ENCODE measurements at places on chromosomes 11 and 22.

DNA sequence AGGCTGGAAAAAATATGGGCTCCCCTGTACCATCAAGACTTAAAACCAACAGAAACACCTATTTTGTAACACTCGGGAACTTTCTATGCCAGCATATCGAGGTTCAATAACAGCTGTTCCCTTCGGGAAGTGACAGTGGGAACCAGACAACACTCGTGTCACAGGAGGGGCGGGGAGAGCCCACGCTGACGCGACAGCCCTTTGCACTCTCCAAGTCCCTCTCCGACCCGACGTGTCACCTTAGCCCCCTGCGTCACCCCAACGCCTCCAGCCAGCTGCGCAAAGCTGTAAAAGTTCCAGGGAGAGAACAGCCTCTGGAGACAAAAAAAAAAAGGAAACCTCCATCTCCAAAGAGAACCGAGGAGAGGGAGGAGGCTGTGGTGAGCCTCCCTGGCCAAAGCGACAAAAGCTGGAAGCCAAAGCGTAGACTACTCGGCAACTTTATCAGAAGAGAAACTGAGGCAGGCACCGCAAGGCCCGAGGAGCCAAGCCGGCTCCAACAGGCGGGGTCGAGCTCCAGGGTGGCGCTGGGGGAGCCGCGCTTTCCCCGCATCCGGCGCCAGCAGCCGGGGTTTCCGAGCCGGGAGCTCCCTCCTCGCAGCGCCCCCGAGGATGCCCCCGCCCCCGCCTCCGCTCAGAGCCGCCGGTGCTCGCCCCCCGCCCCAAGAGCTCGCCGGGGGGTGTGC, 751 bp downstream of the ARFGAP3 start:
- peak; percentile 10 for DNase-seq

- DNase-seq: no peak
Measured at GRCh38 chr22:17549183-17549582, 14.1 kb upstream of the SLC25A18 start.

DNA sequence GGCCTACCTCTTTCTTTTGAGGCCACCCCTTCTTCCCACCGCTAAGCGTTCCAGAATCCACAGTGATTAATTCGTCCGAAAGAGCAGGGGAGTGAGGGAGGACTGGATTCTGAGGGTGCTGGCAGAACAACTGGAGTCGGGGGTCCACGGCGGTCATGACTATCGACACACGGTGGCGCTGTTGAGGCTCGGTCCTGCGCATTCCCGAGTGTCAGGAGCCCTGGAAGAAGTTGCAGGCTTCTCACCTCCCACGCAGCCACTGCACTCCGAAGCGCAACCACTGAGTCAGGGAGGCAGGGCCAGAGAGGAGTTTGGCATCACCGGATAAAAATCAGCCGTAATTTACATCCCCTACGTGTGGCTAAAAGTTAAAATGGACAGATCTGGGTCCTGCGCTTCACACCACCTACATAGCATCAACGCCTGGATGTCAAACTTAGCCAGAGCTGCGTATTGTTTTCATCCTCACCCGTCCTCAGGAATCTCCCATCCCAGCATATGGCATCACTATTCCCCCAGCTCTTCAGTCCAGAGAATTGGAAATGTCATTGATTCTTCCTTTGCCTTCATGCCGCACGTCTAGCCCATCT, 10.7 kb upstream of the CTSF start:
- DNase-seq: peak; percentile 19

- DNase-seq: no peak
Measured at GRCh38 chr22:25722626-25723025, 19.4 kb upstream of the MYO18B start.

DNA sequence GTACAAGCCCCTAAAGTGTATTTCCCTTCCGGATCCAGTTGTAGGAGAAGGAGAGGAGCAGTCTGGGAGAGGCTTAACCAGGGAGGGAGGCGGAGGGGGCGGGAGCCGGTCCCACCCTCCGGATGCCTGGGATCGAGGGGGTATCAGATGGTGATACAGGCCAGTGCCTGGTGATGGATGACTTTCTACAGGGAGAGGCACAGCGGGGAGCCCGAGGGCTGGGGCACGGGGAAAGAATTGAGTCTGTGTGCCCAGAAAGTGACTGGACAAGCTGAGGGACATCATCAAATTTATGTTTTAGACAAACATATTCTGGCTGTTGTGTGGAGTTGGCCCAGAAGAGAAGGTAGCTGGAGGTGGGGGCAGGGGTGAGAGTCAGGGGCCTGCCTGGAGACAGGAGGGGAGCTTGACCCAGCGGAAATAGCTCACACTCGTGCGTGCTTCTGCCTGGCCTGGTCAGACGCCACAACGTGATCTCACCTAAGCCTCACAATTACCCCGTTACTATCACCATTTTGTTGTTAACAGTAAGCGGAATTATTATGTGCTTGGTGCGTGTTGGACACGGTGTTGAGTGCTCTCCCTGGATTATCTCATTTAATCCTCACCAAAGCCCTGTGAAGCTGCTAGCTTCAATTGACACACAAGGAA, 42.4 kb downstream of the AMPD3 start:
- no peak for DNase-seq

GRCh38 chr11:69234740-69235710, 58.9 kb upstream of the MYEOV start:
- no peak for DNase-seq

- DNase-seq: no peak
Measured at GRCh38 chr11:109957601-109958000, 135.6 kb upstream of the ZC3H12C start.

GRCh38 chr22:40477683-40478337, 107.4 kb downstream of the SGSM3 start:
- DNase-seq: no peak

Data from NCI-H1694 (cell line).